Activated T-cell treated with anti-CD3 and anti-CD28 coated beads for 1 hour (primary cell): ENCODE measurements at places on chromosomes 4 and X.

DNA sequence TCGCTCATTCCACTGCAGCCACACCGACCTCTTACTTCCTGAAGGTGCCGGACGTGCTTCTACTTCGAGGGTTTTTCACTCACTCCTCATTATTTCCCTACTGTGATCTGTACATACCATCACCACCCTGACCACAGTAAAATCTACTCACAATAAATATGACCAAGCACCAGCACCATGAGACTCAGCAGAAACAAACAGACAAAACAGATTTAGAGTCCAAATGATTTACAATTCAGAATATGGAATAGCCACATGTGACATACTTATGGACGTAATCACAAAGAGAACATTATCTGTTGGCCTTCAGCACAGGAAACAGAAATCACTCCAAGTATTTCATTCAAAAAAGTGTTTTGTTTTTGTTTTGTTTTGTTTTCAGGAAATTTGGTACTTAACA, 16.1 kb upstream of the KLB start:
- DNase-seq = no peak

DNA sequence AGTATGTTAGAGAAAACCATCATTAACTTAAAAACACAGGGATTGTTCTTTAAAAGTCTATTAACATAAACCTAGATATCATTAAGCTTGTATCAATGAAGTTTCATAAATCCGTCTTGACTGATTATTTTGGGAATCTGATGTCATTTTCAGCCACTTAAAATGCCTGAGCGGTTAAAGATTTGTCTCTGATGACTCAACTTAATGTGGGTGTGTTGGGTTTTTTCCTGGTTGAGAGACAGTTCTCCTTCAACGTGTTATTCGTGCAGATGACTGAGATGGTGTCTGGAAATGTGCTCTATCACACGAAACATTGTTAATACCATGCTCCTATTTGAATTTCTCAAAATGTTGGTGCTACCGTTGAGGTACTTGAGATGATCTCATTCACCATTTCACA, 227.3 kb upstream of the TENM3 start:
- DNase-seq = no peak

DNA sequence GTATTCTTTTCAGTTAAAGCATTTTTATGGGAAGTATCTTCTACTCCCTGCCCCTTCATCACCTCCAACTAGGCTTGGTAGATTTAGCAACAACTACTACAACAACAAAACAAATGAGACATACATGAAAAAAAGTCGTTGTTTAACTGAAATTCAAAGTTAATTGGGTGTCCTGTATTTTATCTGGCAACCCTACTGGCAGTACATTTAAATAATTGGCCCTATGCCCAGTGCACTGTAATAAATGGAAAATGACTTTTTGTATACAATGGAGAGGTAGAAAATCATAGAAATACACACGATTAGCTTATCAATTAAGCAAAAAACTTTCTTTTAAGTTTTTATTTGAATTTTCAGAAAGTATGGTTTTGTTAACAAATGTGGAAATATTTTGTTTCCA, 21.4 kb upstream of the CLGN start:
- DNase-seq = no peak

DNA sequence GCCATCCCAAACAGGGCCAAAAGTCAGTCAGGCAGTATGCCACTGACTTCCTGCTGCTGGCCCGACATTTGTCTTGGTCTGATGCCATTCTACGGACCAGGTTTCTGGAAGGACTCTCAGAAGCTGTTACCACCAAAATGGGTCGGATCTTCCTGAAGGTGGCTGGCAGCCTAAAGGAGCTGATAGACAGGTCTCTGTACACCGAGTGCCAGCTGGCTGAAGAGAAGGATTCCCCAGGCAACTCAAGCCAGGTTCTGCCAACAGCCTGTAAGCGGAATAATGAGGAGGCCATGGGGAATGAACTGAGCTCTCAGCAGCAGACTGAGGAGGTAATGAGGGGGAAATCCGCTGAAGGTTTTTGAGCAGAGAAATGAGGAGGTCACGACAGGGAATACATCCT, 95.7 kb downstream of the RTL9 start:
- DNase-seq = no peak
